Gastroesophageal sphincter (tissue), 4 donors: ENCODE measurements at places on chromosomes 2 and 18. TPM values are rescaled to one million over a fixed set of nuclear protein-coding genes. Genes with fewer than 3 reads are reported as not detected.
A peak's percentile ranks its signal among the peaks of the same experiment; 100 is the strongest.

GRCh38 chr2:96146153-96146880 is 1.1 kb upstream of the DUSP2 start:
- H3K4me1 ChIP-seq: peaks cover 45% of the 10 kb centered on the region
- ATAC-seq: no peak
- no peak overlapping the region for H3K27ac ChIP-seq
- H3K36me3 ChIP-seq: no peaks in the 10 kb centered on the region
- H3K4me3 ChIP-seq: no peak overlapping the region
- no peaks in the 10 kb centered on the region for H3K27me3 ChIP-seq

DNA sequence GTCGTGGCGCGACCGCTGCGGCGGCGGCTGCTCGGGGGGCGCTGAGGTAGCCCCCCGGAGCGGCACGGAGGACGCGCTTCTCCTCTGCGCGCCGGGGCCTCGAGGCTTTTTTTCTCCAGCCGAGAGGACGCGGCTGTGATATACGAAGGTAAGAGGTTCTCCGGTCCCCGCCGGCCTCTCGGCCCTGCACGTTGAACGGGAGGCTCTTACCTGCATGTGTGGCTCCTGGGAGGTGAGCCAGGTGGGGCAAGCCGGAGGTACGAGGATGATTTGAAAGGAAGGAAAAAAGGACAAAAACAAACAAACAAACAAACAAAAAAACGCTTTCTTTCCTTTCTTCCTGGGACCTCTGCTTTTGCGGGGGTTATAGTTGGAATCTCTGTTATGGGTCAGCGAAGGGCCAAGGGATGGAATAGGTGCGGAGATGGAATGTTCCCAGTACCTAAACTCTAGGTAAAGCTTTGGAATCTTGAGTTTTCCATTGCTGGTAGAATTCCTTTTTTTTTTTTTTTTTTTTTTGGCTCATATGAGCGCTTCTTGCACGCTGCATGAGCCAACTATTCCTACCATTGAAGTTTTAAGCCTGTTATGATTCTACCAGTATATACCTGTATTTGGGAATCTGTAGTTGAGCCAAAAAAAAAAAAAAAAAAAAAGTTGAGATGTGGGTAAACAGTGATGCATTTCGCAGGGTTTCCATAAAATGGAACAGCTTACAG is 674 bp downstream of the PTPN4 start:
- H3K4me3 ChIP-seq: peak overlapping the region; percentile 85
- H3K36me3 ChIP-seq: no peaks in the 10 kb centered on the region
- no peak for ATAC-seq
- H3K27me3 ChIP-seq: no peaks in the 10 kb centered on the region
- H3K27ac ChIP-seq: peak overlapping the region; percentile 94

DNA sequence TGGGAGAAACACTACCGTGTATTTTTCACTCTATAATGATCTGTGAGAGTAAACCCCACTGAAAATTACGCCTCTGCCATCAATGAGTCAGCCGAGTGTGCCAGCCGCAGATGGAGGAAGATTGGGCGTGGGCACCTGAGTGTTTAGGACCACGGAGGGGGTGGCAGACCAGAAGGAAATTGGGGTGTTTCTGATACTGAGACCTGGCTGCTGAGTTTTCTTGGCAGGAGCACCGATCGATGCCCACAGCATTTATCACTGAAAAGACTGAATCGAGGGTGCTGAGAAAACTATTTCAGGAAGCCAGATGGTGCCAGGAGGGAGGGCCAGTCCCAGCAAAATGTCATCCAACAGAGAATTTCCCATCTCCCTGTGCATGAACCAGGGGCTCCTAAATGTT is 91.9 kb upstream of the TPO start:
- H3K27me3 ChIP-seq: peaks cover 26% of the 10 kb centered on the region
- H3K4me1 ChIP-seq: no peaks in the 10 kb centered on the region

- ATAC-seq: no peak
- H3K4me3 ChIP-seq: no peak overlapping the region
- no peak overlapping the region for H3K27ac ChIP-seq
- no peaks in the 10 kb centered on the region for H3K36me3 ChIP-seq
Observed at GRCh38 chr2:42931146-42931817, 138.9 kb upstream of the HAAO start.

- no peak for ATAC-seq
- no peak overlapping the region for H3K27ac ChIP-seq
- H3K27me3 ChIP-seq: peaks cover 6% of the 10 kb centered on the region
- no peak overlapping the region for H3K4me3 ChIP-seq
Observed at GRCh38 chr2:126932529-126932928, 33.8 kb downstream of the TEX51 start.

DNA sequence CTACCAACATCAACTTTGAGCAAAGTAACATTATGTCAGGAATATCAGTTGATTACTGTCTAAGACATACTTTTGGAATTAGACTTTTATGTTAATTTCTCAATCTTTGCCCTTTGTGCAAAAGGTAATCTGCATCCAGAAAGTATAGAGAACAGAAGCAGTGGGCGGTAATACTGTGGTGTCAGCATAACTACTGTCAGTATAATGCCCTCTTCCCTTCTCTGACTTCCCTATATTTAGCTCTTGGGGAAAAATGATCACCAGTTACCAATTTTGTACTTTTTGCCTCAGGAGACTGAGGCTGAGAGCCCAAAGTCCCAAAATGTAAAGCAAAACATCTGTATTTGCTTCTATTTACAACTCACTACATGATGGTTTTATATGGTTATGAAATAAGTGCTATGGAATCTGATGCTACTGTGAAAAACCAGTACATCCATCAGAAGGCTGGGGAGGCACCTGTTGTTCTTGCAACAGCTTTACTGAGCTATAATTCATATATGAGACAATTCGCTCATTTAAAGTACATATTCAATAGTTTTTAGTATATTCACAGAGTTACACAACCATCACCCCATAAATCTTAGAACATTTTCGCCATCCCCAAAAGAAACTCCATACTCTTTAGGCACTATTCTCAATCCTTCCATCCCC is 51.3 kb upstream of the CD302 start:
- no peak for ATAC-seq
- no peaks in the 10 kb centered on the region for H3K27me3 ChIP-seq
- H3K27ac ChIP-seq: no peak overlapping the region
- H3K36me3 ChIP-seq: no peaks in the 10 kb centered on the region
- no peaks in the 10 kb centered on the region for H3K4me1 ChIP-seq

- H3K27ac ChIP-seq: no peak overlapping the region
- H3K27me3 ChIP-seq: no peaks in the 10 kb centered on the region
- H3K4me3 ChIP-seq: no peak overlapping the region
- no peak for ATAC-seq
- no peaks in the 10 kb centered on the region for H3K36me3 ChIP-seq
Observed at GRCh38 chr2:221399183-221399582, 172.9 kb downstream of the EPHA4 start.

DNA sequence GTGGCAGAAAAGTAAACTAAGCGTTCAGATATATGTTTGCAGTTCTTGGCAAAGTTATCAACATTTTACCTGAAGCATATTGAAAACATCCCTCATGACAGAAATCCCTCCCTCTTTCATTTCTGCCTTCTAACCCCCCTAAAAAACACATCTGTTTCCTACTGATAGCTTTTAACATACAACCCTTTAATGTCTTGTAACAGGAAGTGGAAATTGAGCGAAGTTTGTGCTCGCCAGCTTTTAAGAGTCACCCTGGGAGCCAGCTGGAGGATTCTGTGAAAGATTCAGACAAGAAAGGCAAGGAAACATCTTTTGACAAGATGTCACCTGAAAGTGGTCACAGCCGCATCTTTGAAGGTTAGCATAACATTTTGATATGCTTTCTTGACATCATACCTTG is 247.4 kb downstream of the XIRP2 start:
- H3K4me3 ChIP-seq: no peak overlapping the region
- no peaks in the 10 kb centered on the region for H3K36me3 ChIP-seq
- ATAC-seq: no peak
- H3K27me3 ChIP-seq: no peaks in the 10 kb centered on the region

- no peak for ATAC-seq
- H3K27me3 ChIP-seq: peaks cover 4% of the 10 kb centered on the region
- no peak overlapping the region for H3K4me3 ChIP-seq
- no peaks in the 10 kb centered on the region for H3K4me1 ChIP-seq
Observed at GRCh38 chr2:10236571-10237391, 65.9 kb upstream of the HPCAL1 start.

GRCh38 chr2:8568543-8569302 is 113.1 kb upstream of the ID2 start:
- H3K4me3 ChIP-seq: no peak overlapping the region
- no peak overlapping the region for H3K27ac ChIP-seq
- no peaks in the 10 kb centered on the region for H3K27me3 ChIP-seq
- no peaks in the 10 kb centered on the region for H3K36me3 ChIP-seq
- no peaks in the 10 kb centered on the region for H3K4me1 ChIP-seq
- ATAC-seq: no peak

GRCh38 chr2:223829128-223829527 is 8.3 kb downstream of the AP1S3 start:
- no peak overlapping the region for H3K27ac ChIP-seq
- no peaks in the 10 kb centered on the region for H3K4me1 ChIP-seq
- H3K27me3 ChIP-seq: no peaks in the 10 kb centered on the region
- no peak for ATAC-seq
- H3K4me3 ChIP-seq: no peak overlapping the region
- H3K36me3 ChIP-seq: no peaks in the 10 kb centered on the region

GRCh38 chr2:28469304-28469703 is 26.6 kb upstream of the PLB1 start:
- no peaks in the 10 kb centered on the region for H3K4me1 ChIP-seq
- no peak overlapping the region for H3K27ac ChIP-seq
- no peaks in the 10 kb centered on the region for H3K27me3 ChIP-seq
- ATAC-seq: no peak

- ATAC-seq: no peak
- H3K4me3 ChIP-seq: peak overlapping the region; percentile 59
- peak overlapping the region; percentile 73 for H3K27ac ChIP-seq
- peaks cover 7% of the 10 kb centered on the region for H3K4me1 ChIP-seq
Observed at GRCh38 chr2:61906186-61906470, 654 bp downstream of the COMMD1 start.

DNA sequence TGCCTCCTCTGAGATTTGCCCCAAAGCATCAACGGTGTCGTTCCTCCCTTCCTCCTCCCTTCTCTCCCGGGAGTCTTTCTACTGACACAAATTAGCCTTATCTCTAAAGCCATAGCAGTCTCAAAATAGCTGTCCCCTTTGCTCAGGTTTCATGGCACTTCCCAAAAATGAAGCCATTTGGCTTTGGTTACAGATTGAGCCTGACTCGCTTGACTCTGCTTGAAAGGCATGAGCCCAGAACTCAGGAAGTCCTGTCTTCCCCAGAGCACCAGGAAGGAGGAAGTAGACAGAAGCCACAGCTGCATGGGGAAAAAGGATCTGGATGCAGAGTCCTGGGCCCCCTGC is 234.4 kb upstream of the RGPD4 start:
- no peaks in the 10 kb centered on the region for H3K36me3 ChIP-seq
- no peaks in the 10 kb centered on the region for H3K27me3 ChIP-seq
- no peak overlapping the region for H3K4me3 ChIP-seq
- H3K27ac ChIP-seq: no peak overlapping the region
- ATAC-seq: no peak

GRCh38 chr2:20578895-20579825 is 71.7 kb downstream of the HS1BP3 start:
- no peak overlapping the region for H3K4me3 ChIP-seq
- no peaks in the 10 kb centered on the region for H3K4me1 ChIP-seq
- peak; percentile 87 for ATAC-seq

GRCh38 chr2:150138587-150138986 is 348.9 kb downstream of the RND3 start:
- no peak overlapping the region for H3K27ac ChIP-seq
- no peak overlapping the region for H3K4me3 ChIP-seq
- no peaks in the 10 kb centered on the region for H3K36me3 ChIP-seq
- H3K4me1 ChIP-seq: no peaks in the 10 kb centered on the region
- ATAC-seq: no peak

DNA sequence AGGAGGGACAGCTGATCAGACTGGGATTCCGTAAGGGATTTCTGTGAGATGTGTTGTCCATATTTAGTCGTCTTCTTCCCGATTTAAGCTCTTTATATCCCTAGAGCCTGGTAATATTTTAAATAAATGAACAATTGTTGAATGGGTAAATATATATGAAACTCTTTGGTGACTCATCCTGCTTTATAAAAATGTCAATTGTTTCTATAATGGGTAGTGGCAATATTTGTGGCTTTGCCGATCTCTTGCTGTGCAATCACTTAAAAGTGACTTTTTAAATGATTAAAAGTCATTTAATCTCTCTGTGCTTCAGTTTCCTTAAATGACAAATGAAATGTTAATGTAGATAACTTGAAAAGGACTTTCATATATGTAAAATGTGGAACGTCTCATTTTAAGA is 339.2 kb downstream of the RNF144A start:
- no peak overlapping the region for H3K27ac ChIP-seq
- H3K36me3 ChIP-seq: no peaks in the 10 kb centered on the region
- H3K4me3 ChIP-seq: no peak overlapping the region
- H3K4me1 ChIP-seq: no peaks in the 10 kb centered on the region
- H3K27me3 ChIP-seq: no peaks in the 10 kb centered on the region
- ATAC-seq: no peak

DNA sequence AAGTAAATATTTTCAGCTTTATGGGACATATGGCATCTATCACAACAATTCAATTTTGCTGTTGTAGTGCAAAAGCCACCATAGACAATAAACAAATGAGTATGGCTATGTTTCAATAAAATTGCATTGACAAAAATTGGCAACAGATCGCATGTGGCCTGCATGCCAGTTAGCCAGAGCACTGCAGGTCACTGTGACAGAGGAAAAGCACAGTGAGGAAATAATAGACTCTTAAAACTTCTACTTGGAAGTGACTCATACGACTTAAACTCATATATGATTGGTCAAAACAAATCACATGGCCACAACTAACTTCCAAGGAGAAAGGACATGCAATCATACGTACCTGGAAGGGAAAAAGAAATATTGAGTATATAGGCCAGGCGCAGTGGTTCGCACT is 44.4 kb downstream of the EXOC6B start:
- no peaks in the 10 kb centered on the region for H3K36me3 ChIP-seq
- no peaks in the 10 kb centered on the region for H3K4me1 ChIP-seq
- no peaks in the 10 kb centered on the region for H3K27me3 ChIP-seq
- H3K4me3 ChIP-seq: no peak overlapping the region
- no peak overlapping the region for H3K27ac ChIP-seq

GRCh38 chr2:218885981-218886947 is 5.6 kb downstream of the WNT10A start:
- no peaks in the 10 kb centered on the region for H3K36me3 ChIP-seq
- no peak for ATAC-seq
- no peak overlapping the region for H3K4me3 ChIP-seq
- H3K27me3 ChIP-seq: peaks cover 41% of the 10 kb centered on the region
- no peaks in the 10 kb centered on the region for H3K4me1 ChIP-seq

ALPI gene
- not detected for total RNA-seq

KATNAL2 gene
- 0.89 TPM for total RNA-seq

MAP3K19 gene
- total RNA-seq: not detected

SERPINB12 gene
- not detected for total RNA-seq

SLC16A14 gene
- total RNA-seq: 3.0 TPM

XIRP2 gene
- total RNA-seq: not detected

POTEC gene
- not detected for total RNA-seq
